ENCODE measurements at places on chromosomes 3 and 15.

DNA sequence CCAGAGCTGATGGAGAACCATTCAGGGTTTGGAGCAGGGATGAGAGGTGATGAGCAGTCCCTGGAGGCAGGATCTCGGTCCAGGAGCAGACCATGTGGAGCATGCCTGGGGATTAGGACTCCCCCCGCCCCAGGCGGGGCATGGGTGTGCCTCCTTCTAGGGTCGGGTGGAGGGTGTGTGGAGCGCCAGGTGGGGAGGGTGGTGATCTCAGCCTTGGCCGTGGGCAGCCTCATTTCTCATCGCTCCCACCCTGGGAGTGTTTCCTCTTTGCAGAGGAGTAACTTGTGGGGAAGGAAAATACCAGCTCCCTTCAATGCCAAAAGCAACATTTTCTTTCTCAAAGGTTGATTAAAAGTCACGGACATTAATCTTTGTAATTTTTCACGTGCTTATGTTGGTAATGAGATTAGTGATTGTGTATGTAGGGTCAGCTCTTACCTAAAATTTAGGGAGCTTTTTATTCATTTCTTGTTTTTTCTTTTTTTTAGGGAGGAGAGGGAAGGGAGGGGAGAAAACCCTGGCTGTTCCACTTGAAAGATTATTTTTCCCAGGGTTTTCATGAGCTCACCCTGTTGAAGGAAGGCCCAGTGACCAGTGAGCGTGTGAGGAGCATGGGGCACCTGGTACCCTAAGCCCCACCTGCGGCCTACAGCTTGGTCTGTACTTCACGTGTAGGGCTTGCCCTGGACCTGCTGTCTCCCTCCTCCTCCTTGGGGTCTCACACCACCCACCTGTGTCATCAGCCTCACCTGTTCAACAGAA is 11.0 kb downstream of the FBLN2 start:
- DNase-seq = no peak

- DNase-seq = no peak
Observed at GRCh38 chr3:81602781-81603180, 158.7 kb downstream of the GBE1 start.

- no peak for DNase-seq
Observed at GRCh38 chr3:9056581-9056980, 93.3 kb upstream of the RAD18 start.

DNA sequence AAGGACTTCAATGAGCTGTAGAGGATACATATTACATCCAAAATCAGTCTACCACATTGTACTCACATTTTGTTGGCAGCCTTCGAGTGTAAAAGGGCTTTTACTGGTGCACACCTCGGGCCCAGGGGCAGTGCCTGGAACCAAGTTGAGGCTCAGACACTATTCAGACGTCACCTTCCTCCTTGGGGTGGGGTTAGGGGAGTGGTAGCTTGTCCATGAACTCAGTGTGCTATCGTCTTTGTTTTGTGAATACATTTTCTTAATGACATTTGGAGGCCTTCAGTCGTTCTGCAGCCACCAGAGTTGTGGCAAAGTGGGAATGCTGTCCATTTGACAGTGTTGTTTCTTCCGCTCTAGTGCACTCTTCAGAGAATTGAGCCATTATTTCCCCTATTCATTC is 114.2 kb downstream of the PGPEP1L start:
- DNase-seq = no peak

DNA sequence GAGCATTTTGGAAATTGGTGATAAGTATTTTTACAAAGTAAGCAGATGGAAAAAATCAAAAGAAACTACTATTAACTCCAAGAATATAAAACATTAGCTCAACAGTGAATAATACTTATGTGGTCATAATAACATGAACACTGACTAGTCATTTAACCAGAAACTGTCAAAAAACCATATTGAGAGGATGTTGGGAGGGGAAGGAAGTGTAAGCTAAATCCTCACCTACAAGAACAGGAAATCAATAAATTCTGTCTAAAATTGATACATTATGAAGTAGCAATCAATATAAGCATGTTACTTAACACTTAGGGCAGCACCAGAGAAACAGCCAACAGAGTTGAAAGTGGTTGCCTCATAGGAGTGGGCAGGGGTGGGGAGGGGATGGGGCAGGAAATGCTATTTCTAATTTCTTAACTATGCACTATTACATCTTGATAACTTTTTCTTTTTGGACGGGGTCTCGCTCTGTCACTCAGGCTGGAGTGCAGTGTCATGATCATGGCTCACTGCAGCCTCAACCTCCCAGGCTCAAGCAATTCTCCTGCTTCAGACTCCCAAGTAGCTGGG is 41.7 kb downstream of the CCR3 start:
- no peak for DNase-seq

DNA sequence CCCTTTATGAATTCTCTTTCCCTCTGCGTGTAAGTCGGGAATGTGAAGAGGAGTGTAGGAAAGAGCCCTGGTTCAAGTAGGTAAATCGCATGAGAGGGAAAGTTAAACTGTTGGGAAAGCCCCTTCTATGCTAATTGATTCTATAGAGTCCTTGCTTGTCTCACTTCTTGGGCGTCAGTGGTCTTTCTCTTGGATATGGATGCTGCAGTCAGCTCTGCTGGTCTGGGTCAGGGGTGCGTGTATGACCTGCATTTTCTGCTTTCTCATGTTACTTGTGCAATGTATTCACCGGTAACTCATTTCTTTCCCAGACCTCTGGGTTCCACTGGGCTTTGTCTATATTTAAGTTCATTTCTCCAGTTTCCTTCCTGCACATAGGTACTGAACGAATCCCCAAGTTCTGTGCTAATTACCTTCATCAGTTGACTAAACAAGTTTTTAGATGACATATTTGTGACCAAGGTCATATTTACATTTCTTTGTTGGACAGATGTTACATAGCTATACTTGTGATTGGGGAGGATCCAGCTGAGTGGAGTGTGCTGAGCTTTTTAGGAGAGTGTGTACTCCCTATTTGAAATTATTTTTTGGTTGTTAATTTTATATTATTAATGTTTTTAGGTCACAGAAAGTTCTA is 1.4 kb downstream of the SETD5 start:
- DNase-seq = no peak

Measured in stimulated activated CD8-positive, alpha-beta memory T cell treated with anti-CD3 and anti-CD28 coated beads, Interleukin-7, amount 100 ng/mL, for 48 hours (primary cell).